Panc1 (cell line): ENCODE measurements at places on chromosomes 6 and 20. TPM values are rescaled to one million over a fixed set of nuclear protein-coding genes. Genes with fewer than 3 reads are reported as not detected.

The FKBP5 gene
- 25.2 TPM for total RNA-seq

The DDX27 gene
- total RNA-seq: 63.4 TPM

The NHLRC1 gene
- 2.1 TPM for total RNA-seq

The MUCL3 gene
- total RNA-seq: not detected

DNA sequence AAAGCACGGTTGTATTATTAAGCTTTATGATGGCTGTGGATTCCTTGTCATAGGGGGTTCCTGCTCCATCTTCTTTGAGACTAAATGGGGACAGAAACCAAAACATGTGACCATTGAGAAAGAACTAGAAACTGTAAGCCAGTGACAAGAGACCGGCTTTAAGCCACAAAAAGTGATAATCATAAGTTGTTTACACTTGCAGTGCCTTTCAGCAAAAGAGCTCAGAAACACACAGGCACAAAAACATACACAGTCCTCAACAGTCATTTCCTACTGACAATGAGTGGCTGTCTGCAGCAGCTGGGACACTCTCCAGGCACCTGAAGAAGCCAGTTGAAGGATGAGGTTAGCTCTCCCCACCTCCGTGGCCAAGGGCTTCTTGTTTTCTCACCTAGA is 20.0 kb upstream of the UBE2J1 start:
- no peak for DNase-seq

DNA sequence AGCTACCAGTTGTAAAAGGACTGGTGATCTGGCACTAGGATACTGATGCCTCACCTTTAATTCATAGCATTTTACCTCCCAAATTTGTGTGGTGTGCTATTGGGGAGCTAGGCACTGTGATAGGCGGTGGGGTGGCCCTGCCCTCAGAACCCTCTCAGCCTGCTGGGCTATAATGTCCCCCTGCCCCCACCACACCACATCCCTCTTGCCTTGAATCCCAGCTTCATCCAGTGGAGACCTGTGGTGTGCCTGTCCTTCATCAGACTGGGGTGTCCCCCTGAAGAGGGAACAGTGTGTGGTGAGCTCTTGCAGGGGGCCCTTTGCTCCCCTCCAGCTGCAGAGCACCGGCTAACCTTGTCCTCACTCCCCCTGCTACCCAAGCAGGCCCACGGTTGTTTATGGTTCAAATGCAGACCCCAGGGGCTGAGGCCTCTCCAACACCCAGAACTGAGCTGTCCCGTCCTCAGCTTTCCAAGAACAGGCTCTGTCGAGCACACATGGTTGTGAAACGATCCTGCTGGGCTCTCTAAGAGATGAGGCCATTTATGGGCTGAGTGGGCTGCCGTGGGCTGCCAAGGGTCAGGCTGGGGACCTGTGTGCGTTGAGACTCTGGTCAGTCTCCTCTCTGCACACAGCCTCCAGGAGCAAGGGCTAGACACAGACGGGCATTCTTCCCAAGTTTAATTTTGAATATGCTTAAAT is 26.9 kb upstream of the VEGFA start:
- DNase-seq: no peak

- DNase-seq: no peak
Measured at GRCh38 chr20:17648791-17649730, 33.0 kb downstream of the RRBP1 start.

DNA sequence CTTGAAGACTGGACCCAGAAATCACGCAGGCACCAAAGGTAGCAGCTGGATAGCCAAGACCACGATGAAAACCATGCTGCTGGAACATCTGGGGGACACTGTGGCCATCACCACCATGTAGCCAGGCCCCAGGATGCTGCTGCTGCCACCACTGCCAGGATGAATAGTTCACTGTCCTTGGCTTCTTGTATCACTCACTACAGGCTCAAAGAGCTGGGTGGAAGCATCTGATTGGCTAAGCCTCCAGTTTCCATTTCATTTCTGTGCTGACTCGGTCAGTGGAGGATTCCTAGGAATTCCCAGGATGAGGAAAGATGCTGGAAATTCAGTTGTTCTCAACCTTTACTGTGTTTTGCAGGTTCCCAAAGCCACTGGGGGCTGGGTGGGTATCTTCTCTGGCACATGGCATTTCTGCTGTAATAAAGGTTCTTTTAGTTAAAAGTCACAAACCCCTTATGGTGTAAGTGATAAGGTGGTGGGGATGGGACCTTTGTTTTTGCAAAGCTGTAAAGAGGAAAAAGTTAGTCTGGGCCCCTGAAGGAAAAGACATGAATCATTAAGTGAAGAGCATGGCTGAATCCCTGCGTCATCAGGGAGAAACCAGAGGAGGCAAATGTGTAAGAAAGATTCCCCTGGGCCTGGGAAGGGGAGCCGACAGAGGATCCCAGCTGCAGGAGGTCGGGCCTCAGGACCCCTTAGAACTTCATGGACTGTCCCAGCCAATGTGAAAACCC is 75.6 kb upstream of the RNF24 start:
- DNase-seq: no peak

DNA sequence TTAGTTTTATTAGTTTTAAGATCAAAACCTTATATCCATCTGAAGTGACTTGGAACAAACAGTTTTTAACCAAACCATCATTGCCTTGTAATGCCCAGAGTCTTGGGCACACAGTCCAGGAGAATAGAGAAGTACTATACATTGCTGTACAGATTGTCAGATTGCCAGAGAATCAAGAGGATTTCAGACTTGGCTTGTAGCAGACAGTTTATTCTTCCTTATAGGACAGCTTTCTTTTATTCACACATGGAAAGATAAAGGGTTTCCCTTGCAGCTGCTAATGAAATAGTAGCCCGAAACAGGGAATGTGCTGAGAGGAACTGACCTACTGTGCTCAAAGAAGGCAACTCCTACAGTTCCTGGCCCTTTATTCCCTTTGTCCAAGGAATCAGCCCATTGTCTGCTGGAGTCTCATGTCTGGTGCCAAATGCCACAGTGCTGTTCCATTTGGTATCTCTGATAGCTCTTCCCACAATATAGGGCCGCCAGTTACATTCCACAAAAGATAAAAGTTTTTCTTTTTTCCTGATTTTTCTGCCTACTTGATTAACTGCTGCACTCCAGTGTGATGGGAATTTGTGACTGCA is 30.6 kb downstream of the DCBLD1 start:
- no peak for DNase-seq

GRCh38 chr6:71034563-71035345 is 77.9 kb upstream of the B3GAT2 start:
- no peak for DNase-seq

DNA sequence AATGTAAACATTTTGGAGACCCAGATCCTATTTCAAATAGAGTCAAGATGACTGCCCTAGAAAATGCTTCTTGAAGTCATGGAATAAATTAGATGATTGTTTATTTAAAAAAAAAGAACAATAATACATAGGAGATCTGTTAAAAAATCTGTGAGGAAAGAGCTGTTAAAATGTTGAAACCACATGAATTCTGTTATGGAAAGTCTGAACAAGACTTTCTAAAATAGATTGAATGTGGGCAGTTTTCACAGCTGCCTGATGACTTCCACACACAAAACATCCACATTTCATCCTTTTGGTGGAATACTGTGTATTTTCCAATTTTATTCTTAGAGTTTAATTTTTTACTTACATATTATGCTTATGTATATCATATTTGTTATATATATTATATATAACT is 186.1 kb downstream of the LAMA2 start:
- DNase-seq: no peak

DNA sequence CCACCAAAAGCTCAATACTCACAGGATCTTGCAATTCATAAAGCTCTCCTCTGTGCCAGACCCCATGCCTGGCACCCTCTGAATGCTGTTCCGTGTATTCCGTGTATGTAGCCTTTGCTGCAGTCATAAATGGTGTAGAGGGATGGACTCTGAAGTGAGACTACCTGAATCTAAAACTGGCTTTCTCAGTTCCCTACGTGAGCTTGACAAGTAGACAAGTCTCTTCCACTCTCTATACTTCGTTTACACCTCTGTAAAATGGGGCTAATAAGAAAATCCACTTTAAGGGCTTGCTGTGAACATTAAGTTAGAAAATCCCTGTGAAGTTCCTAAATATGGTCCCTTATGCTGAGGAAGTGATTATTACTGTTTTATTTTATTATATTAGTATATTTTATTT is 31.5 kb downstream of the PPP1R16B start:
- no peak for DNase-seq

- DNase-seq: no peak
Measured at GRCh38 chr20:24441661-24442060, 27.8 kb upstream of the SYNDIG1 start.

GRCh38 chr6:30926644-30927043 is 5.3 kb downstream of the SFTA2 start:
- no peak for DNase-seq

DNA sequence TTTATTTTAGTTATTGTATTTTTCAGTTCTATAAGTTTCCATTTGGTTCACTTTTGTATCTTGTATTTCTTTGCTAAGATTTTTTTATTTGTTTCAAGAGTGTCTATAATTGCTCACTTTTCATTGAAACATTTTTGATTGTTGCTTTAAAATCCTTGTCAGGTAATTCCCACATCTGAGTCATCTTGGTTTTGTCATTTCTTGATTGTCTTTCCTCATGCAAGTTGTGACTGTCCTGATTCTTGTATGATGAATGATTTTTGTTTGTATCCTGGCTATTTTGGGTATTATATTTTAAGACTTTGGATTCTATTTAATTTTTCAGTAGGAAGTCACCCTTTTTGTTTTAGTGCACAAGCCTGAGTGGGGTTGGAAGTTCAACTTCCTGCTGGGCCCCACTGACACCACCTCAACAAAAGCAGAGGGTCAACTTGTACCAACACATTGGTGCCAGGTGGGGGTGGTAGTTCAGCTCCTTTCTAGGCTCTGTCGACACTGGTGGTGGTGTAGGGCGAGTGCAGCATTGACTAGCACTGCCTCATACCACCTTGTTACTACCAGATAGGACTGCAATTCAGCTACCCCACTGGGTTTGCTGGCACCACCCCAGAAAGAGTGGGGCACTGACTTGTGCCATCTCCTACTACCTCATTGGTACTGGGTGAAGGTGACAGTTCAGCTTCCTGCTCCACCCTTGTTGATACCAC is 8.8 kb downstream of the RSPH3 start:
- no peak for DNase-seq

DNA sequence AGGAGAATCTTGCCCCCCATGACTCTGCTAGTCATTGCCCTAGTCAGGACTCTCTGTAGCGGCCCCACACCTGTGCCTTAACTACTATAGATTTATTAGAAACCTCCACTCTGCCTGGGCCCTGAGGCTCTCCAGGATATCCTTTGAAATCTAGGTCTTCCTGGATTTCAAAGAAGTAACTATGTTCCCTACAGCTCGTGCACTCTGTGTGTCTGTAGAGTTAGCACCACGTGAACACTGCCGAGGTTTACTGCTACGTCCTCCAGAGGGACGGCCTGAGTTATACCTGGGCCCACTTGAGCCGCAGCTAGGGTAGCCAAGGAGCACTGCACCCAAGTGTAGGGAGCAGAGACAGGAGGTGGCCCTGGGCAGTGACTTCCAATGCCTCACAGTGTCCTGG is 19.8 kb downstream of the GLP1R start:
- no peak for DNase-seq

GRCh38 chr6:44457596-44457995 is 70.1 kb downstream of the CDC5L start:
- no peak for DNase-seq

- DNase-seq: no peak
Measured at GRCh38 chr20:62888406-62888805, 26.8 kb upstream of the TCFL5 start.

GRCh38 chr6:79353226-79353625 is 118.7 kb upstream of the HMGN3 start:
- no peak for DNase-seq

DNA sequence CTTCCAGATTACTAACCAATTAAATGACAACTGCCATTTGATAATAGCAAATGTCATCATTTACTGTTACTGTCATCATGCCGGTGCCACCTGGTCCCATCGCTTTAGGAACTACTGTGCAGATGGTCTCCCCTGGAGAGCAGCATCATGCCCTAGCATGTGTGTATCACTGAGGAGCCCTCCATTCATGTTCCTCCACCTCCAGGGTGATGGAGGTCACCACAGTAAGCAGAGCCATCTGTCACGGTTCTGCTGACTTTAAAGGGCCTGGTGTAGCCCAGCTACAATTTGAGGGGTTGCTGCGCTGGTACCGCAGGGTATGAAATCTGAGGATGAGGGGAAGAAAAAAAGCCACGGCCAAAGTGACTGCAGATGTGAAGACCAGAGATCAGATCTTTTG is 118.8 kb upstream of the KCNK16 start:
- no peak for DNase-seq

DNA sequence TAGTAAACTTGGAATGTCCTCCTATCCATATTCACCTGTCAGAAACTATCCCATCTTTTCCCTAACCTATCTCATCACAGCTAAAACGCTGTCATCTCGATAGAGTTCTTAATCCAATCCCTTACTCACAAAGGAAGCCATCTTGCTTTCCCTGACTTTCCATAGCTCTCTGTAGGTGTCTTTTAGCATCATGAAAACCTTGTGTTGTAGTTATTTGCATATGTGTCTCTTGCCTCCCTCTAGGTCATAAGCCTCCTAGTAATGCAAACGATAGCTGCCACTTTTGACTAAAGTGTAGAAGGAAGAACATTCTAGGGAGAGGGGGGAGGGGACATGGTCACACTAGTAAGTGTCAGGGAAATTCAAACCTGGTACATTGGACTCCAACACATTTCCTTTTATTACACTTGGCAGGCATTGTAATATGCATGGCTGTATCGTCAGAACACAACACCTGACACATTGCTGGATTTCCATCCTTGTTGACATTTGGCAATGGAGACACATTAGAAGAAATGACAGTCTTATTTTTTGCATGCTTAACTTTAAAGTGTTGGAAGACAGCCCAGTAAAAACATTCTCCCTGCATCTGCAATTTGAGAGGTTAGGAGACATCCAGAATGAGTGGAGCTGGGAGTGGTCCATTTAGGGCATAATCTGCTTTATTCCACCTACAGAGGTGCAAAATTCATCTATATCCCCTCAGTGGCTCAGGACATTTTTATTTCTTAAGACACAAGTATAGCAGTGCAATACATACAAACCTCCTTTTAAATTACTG is 283.4 kb downstream of the HAO1 start:
- DNase-seq: no peak

GRCh38 chr20:1310506-1311190 is 18.3 kb downstream of the SDCBP2 start:
- no peak for DNase-seq

GRCh38 chr6:91486200-91486599 is 899.3 kb upstream of the MAP3K7 start:
- no peak for DNase-seq

DNA sequence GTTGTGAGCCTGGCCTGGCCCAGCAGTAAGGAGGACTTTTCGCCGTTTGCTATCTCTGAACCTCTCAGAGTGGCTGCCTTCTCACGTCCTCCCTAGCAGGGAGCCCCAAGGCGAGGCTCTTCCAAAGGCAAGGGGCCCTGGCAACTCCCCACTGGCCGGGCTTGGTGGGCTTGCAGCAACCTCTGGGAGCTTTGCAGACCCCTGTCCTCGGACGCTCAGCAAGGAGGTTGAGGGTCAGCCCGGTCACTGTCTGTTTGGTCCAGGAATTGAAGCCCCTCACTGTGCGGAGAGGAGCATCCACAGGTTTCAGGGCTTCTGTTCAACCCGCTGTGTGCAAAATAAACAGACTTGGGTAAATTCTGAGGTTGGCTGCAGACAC is 28.2 kb upstream of the TBXT start:
- DNase-seq: no peak

GRCh38 chr6:158568549-158568948 is 8.7 kb downstream of the TMEM181 start:
- no peak for DNase-seq
